B cell (primary cell): ENCODE measurements at places on chromosomes 3 and 15. TPM values are rescaled to one million over a fixed set of nuclear protein-coding genes. Genes with fewer than 3 reads are reported as not detected.

AQP9 gene
- not detected in 2 replicates for total RNA-seq

VEPH1 gene
- total RNA-seq = not detected in 2 replicates

IFT57 gene
- 90.5 and 94.4 TPM in 2 replicates for total RNA-seq

TBC1D23 gene
- 36.5 and 48.5 TPM in 2 replicates for total RNA-seq

SOX14 gene
- total RNA-seq = not detected in 2 replicates

PAQR5 gene
- total RNA-seq = not detected in 2 replicates

PRR23C gene
- not detected in 2 replicates for total RNA-seq

PARP15 gene
- 172 and 182 TPM in 2 replicates for total RNA-seq

MOBP gene
- total RNA-seq = not detected in 2 replicates

SLC2A2 gene
- total RNA-seq = not detected in 2 replicates
